Renal cortical epithelial cell (primary cell): ENCODE measurements at places on chromosomes 5 and 9.

- DNase-seq, result no peak
Observed at GRCh38 chr5:67483453-67484030, 286.9 kb upstream of the CD180 start.

- no peak for DNase-seq
Observed at GRCh38 chr9:127505396-127506116, 54.2 kb downstream of the LRSAM1 start.

GRCh38 chr9:76456202-76456926 is 2.6 kb upstream of the GCNT1 start:
- peak; percentile 72 for DNase-seq

GRCh38 chr5:8341406-8341805 is 472.5 kb downstream of the MTRR start:
- DNase-seq, result no peak

DNA sequence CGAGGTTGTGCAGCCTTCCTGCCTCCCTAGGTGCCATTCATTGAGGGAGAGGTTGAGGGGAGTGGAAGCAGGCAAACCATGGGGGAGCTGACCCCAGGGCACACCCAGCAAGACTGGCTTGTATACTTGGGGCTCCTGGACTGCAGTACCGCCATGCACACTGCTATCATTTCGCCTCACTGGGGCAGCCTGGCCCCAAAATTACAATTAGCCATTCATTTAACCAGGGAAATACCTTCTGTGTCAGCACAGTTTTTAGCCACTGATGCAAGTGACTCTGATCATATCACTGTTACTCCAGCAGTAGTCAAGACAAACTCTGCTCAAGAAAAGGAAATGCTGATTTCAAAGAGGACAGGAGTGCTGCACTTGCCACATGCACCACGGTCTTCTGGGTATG is 109.7 kb downstream of the TRIO start:
- no peak for DNase-seq

DNA sequence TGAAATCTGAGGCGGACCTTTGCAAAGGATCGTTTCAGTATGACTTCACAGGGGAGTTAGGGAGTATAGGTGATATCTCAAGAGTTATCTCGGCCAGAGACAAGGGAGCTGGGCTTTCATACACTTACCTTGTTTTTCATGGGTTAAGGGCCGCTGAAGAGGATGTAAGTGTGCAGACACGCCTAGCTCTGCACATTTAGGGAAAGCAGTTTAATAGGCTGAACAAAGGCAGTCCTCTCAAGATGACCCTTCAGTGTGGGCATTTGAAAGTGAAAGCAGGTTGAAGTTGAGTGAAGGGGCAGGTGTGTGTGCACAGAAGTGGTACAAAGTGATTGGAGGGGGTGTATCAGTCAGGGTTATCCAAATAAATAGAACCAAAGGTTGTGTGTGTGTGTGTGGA is 33.1 kb upstream of the PRXL2C start:
- DNase-seq, result no peak

GRCh38 chr9:133534346-133535291 is at the start of gene ADAMTSL2:
Gene ADAMTSL2 (plus strand): TSS chr9:133534704. CDS start chr9:133536713, 2,009 bp downstream.
- no peak for DNase-seq

GRCh38 chr5:135705141-135705631 is 126.4 kb upstream of the CXCL14 start:
- DNase-seq, result peak; percentile 32

DNA sequence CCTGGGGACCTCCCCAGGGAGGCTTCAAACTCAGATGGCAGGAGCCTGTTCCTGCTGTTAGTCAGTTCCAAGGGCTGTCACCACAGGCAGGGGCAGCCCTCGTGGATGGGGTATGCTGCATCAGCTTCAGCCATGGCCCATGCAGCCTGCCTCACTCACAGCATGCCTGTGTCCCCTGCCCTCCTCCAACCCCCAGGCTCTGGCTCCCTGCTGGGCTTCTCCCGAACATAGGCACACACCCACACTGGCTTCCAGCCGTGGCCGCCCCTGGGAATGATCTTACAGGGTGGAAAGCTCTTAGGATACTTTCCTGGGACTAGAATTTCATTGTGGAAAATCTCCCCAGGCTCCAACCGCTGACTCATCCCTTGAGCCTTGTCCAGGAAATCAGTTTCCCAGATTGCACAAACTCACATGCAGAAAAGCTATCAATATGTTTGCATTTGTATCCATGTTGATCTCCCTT is 163.8 kb downstream of the SEC61B start:
- DNase-seq, result peak; percentile 18

DNA sequence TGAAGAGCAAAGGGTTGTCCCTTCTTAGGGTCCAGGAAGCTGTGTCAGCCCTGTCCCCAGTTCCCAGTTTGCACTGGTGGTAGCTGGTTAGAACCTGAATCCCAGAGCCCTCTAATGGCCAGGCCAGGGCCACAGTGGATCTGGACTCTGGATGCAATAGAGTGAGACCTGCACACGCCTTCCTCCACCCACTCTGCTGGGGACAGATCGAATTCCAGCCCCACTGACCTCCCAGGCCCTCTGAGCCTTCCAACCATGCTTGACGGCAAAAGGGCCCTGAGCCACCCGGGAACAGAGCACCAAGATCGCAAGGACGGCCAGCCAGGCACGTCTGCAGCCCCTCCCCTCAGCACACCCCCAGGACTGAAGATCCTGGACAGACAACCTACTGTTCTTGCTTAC is 23.7 kb downstream of the NAIF1 start:
- peak; percentile 49 for DNase-seq

DNA sequence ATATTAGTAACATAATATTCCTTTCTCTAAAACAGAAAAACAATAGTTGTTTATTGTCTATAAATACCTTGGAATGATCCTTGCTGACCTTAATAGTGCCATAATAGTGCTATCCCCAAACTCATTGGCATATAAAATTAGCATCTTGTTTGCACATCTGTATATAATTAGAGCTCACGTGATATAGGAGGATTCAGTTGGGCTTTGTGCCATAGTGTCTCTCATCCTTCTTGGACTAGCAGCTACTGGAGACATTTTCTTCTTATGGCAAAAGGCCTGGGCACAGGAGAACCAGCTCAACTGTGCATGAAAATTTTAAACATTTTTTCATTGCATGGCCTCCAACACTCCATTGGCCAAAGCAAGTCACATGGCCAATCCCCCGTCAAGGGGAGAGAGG is 342.5 kb downstream of the SPATA31D1 start:
- no peak for DNase-seq

- no peak for DNase-seq
Observed at GRCh38 chr9:94925751-94926430, 199.4 kb downstream of the AOPEP start.

DNA sequence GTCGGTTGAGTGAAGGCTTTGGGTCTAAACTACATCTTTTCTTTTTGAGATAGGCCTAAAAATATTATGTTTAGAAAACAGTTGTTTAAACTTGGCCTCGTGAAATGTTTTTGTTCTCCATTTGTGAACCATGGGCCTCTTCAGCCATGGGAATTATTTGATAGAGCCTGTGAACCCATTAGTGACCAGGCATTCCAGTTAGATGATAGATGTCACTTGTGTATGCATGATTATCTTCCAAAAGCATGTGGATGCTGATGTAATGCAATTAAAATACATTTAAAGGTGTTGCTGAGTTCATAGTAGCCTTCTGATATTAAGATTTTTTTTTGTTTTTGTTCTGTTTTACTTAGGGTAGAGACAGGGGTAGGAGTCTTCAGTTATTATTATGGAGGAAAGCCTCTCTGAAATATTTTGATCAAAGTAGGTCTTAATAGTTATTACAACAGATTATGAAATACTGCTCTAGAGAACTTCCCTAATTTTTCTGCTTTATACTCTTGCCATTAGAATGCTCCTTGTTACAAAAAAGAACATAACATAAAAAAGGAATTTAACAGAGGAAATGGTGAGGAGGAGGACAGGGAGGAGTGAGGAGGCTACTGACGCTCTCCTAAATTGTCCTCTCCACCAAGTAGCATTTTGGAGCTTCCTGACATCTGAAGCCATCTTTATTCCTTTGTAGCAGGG is 32.9 kb downstream of the CPEB4 start:
- DNase-seq, result no peak

DNA sequence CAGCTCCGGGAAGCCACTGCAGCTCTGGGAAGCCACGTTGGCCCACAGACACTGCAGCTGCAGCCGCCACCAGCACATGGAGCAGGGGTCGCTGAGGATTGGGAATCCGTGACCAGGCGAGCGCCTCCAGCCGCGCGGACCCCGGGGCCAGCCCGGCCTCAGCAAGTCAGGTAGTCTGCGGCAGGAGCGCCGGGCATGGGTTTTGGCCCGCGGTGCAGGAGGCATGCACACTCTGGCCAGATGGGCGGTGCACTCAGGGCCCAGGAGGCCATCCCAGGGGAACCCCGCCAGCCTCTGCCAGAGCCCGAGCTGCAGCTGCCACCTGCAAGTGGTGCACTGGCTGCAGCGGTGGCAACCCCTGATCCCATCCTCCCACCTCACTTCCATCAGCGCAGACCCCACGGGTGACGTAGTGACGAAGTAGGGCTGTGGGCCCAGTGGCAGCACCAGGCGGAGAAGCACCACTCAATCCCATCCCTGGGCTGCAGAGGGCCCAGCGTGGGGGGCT is 368.3 kb upstream of the SPATA31A5 start:
- no peak for DNase-seq

DNA sequence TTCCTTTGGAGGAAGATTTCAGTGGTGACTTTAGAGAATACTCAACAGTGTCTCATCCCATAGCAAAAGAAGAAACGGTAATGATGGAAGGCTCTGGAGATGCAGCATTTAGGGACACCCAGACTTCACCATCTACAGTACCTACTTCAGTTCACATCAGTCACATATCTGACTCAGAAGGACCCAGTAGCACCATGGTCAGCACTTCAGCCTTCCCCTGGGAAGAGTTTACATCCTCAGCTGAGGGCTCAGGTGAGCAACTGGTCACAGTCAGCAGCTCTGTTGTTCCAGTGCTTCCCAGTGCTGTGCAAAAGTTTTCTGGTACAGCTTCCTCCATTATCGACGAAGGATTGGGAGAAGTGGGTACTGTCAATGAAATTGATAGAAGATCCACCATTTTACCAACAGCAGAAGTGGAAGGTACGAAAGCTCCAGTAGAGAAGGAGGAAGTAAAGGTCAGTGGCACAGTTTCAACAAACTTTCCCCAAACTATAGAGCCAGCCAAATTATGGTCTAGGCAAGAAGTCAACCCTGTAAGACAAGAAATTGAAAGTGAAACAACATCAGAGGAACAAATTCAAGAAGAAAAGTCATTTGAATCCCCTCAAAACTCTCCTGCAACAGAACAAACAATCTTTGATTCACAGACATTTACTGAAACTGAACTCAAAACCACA is 67.4 kb downstream of the VCAN start:
- no peak for DNase-seq

DNA sequence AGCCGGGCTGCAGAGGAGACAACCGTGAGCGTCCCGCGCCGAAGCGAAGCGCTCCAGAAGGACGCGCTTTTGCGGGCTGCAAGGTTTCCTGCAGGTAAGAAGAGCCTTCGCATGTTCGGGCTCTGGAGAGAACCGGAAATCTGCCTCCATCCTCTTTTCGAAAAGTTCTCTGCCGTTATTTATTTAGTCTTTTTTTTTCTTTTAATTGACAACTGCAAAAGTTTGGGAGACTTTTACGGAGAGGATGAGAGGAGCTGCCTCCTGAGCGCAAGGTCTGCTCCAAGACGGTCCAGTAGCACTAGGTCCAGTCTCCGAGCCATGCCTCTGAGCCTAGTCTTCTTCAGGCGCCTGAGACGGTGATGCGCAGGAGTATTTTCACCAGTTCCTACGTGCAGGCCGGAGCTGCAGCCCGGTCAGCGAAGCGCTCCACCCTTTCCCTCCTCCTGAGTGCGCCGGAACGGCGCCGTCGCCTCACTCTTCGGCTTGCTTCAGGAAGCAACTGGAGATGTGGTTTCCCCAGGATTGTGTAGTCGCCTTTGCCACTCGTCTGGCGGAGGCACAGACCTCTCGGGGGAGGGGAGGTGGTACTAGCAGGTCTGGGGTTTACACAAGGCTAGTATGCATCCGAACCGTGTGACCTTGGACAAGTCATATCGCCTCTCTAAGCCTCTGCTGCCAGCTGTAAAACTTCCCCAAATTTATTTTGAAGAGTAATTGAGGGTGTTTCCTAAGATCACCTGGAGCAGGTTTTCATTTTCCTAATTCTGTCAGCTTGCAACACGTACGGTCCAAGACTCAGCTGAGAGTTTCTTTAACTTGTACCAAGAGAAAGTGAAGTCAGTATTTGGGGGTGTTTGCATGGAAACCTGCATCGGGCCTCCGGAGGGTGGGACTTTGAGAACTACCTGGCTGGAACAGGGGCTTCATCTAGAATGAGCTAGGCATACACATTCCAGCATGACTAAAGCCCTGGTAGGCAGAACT is 4.5 kb downstream of the POU4F3 start:
- no peak for DNase-seq

DNA sequence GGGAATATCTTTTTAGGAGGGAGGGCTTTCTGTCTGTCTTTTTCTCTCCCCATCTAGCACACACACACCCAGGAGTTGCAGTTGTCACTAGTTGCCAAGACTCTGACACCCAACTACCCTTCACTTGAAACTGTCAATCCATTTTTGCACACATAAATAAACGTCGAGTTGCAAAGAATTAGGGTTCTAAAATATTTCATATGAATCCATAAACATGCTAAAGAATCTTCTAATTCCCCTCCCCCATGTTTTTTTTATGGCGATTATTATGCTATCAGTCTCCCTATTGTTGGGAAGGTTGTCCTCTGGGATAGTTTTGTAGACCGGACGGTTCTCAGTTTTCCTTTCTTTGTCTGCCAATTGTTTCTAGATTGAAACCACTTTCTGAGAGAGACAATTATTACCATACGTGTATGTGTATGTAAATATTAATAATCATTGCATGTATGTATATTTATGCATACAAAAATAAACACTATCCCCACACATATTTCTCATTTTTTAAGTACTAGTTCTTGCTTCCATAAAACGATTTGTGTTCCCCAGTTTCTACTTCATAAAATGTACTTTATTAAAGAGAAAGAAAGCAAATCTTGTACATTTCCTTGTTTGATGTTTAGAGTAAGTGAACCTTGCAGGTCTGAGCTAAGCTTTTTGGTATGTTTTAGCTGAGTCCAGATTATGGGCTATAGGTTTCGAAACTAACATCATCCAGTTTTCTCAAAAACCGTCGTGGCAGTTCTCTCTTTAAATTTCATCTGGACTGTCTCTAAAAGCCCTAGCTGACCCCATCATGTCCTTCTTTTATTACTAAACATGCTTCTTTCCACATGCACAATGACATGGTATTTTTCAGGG is 165.0 kb upstream of the MPDZ start:
- no peak for DNase-seq
